Posterior vena cava (tissue), 2 donors: ENCODE measurements at places on chromosomes 1 and 21. TPM values are rescaled to one million over a fixed set of nuclear protein-coding genes. Genes with fewer than 3 reads are reported as not detected.

DNA sequence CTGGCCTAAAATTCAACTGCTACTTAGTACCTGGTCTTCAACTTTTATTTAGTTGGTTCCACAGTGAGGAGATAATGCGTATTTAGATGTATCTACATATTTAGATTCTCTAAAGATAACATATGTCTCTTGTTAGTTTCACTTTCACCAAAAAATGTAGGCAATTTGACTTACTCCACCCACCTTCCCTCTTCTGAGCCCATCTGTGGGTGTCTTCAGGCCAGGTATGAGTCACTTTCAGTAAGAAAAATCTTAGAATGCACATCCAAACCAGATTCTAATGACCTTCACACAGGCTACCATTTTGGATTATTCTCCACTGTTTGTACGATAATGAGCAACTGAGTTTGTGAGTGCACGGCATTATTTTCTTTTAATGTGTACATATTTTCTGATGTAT, 501.7 kb downstream of the NEGR1 start:
- no peak for DNase-seq

The HSD3B2 gene
- 0.52 TPM for total RNA-seq

DNA sequence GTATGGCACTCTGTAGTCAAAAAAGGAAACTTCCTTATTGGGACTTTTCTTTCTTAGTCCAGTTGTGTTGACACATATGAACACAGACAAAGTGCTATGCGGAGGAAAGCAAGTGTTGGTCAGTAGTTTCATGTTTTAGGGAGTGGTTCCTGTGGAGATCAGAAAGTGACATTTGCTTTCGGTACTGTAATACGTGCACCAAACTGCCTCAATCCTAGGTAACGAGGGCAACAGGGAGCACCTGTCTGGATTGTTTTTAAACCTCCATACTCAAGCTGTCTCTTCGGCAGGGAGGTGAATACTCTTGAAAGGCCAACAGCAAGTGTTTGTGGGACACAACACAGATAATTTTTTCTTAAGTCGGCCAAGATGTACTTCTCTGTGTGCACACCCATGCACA, 9.1 kb downstream of the RHOU start:
- no peak for DNase-seq

The ADAMTSL4 gene
- 79.6 TPM for total RNA-seq

DNA sequence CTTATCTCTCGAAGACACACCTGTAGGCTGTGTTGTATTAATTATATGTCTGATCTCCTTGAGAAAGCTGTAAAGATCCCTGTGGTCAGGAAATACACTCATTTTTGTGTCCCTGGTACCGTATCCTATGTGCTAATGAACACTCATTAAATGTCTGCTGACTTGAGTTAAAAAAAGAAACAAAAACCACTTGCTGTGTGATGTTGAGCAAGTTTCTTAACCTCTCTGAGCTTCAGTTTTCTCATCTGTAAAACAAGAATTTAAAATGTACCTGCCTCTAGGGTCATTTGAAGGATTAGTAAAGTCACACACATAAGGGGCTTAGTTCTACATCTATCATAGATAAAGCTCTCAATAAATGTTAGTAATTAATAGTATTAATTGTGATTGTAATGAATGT, 91.3 kb downstream of the VWA5B1 start:
- no peak for DNase-seq

The RAB7B gene
- total RNA-seq = 3.2 TPM

The LCE2B gene
- total RNA-seq = not detected

- no peak for DNase-seq
These were observed 88.9 kb downstream of the AK5 start for GRCh38 chr1:77370583-77371306.

DNA sequence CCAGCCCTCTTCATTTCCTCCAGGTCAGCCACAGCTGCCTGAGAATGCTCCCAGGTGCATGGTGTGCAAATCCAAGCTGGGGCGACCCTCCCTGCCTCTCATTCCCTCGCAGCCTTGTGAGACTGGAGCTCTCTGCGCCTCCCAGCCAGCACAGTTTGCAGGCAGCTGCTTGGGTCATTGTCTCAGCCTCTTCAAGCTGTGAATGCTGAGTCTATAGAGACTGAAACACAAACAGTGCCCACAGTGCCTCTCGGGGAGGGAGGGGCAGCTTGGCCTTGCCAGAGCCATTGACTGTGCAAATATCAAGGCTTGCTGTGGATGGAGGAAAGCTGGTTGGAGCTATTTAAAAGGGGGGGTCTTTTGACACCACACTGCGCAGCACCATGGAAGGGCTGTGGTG, 10.6 kb downstream of the PLXNA2 start:
- DNase-seq = no peak

- DNase-seq = no peak
These were observed 60.4 kb upstream of the BACH1 start for GRCh38 chr21:29238053-29238966.

- no peak for DNase-seq
These were observed 97.8 kb downstream of the KCNT2 start for GRCh38 chr1:196510451-196510850.

The LSM10 gene
- 34.8 TPM for total RNA-seq

DNA sequence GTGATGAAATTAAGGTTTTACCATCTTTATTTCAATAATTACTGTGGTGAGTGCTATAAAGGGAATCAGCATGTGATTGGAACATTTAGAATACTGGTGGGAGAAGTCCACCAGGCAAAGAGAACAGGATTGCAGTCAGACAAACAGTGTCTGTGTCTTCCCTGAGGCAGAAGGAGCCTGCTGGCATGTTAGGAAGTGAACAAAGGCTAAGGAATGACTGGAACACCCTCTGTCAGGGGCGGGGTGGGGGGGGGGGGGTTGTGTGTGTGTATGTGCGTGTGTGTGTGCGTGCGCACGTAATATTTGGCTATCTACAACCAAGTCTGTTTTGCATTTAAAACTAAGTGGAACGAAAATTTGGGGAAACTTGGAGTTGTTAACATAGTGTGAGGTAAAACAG, 30.2 kb downstream of the SRRM1 start:
- no peak for DNase-seq

DNA sequence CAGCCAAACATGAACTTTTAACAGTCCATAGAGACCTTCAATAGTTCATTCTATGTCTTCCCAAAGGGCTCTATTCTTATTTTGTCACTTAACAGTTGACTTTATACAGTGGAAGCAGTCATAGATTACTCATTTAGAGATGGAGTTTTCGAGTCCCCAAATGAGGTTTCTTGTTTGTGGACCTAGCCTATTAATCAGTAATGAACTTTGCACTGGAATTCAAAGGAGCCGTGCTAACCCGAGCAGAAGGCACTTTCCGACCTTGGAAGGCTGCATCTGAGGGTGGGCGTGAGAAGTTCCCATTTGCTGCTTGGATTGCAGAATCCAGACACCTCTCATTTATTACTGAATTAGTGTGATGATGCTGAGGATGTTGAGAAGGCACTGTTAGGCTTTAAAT, 46.4 kb downstream of the TTC39A start:
- no peak for DNase-seq

GRCh38 chr1:193185211-193185610, 1.2 kb downstream of the B3GALT2 start:
- DNase-seq = no peak

The DCST1 gene
- not detected for total RNA-seq

DNA sequence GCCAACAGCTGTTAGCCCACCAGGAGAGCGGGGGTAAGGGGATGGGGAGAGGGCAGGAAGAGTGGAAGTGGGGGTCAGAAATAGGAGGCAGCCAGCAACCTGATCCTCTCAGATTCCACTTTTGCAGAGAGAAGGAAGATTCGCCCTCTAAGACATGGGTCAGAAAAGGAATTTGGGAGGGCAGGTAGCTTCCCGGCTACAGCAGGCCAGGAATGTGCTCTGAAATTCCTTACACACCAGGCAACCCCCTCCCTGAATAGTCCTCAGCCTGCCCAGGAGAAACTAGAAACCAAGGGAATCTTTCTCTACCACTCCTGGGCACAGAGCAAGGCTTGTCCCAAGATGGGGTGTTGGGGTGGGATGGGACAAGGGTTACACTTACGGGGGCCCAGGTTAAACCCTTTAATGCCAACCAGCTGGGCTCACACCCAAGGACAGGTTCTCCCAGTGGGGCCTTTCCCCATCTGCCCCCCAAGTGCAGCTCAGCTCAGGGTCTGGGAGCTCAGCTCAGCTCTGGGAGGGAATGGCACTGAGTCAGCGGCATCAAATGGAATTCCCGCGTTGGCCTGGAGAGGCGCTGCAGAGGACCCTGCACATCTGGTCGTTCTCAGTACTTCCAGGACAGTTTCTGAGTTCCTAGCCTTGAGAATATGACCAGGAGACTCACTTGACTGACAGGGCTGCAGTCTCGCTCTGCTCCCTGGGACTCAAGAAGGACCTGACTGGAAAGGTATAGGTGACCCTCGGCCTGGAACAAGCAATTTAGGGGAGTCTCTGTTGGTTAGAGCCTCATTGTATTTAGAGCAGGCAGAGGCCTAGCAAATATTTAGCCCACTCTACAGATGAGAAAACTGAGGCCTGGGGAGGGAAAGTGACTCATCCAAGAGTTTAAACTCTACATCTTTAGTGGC, 761 bp downstream of the TNNT2 start:
- DNase-seq = no peak

GRCh38 chr21:20377250-20377649, 621.0 kb upstream of the NCAM2 start:
- DNase-seq = no peak

The HSPA13 gene
- 38.4 TPM for total RNA-seq

GRCh38 chr1:208599063-208599462, 354.9 kb upstream of the PLXNA2 start:
- no peak for DNase-seq

The IL24 gene
- total RNA-seq = not detected

DNA sequence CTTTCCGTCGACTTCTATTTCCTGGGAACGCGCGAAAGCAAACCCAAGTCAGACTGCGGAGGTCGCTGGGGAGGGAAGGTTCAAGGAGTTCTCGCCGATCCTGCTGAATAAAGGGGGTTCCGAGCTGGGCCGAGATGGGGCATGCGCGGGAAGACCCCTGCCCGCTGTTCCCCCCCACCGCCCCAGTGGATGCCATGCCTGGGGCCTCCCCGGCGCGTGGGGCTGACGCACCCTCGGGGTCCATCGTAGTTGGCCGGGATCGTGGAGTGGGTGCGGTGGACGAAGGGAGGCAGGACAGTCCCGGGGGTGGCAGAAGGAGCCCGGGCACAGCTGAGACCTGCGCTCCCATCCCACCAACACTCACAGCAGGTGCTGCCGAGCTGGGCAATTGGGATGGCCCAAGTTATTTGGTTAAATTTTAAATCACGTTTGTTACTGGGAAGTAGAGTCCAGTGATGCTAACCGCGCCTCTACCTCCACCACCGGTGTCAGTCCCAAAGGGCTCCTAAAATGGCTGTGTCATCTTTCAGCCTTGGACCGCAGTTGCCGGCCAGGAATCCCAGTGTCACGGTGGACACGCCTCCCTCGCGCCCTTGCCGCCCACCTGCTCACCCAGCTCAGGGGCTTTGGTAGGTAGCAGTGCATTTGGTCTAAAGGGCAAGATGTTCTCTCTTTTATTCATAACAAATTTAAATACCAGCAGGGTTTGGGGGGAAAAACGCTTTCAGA, 801 bp downstream of the MX1 start:
- no peak for DNase-seq

DNA sequence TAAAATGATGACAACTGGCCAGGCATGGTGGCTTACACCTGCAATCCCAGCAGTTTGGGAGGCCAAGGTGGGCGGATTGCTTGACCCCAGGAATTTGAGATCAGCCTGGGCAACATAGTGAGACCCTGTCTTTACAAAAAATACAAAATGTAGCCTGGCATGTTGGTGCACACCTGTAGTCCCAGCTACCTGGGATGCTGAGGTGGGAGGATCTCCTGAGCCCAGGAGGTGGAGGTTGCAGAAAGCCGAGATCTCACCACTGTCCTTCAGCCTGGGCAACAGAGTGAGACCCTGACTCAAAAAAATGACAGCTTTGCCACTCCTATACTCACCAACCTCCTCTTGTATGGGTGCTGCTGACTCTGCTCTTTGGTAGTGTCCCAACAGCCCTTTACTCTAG, 18.6 kb downstream of the SYT11 start:
- no peak for DNase-seq

The TSPAN2 gene
- total RNA-seq = 43.9 TPM
